Stimulated activated CD8-positive, alpha-beta memory T cell treated with anti-CD3 and anti-CD28 coated beads, Interleukin-12 subunit alpha, Interleukin-12 subunit beta, amount 100 ng/mL, for 1 hour (primary cell): ENCODE measurements at places on chromosomes 1 and 21.

DNA sequence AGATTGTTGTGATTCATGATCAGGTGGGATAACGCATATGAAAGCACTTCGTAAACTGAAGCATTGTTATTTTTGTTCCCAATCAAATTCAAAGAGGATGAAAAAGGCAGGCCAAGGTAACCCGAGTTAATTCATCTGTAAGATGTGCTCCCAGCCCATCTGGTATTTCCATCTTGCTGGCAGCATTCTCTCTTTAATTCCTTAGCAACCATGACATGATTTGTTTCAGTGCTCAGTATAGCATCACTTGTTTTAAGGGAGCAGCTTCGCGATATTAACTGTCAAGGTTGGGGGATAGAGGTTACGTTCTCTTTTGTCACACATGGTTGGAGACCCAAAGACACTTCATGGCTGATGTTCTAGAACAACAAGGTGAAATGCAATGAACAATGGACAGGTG, 6.4 kb downstream of the TSPAN2 start:
- no peak for DNase-seq

DNA sequence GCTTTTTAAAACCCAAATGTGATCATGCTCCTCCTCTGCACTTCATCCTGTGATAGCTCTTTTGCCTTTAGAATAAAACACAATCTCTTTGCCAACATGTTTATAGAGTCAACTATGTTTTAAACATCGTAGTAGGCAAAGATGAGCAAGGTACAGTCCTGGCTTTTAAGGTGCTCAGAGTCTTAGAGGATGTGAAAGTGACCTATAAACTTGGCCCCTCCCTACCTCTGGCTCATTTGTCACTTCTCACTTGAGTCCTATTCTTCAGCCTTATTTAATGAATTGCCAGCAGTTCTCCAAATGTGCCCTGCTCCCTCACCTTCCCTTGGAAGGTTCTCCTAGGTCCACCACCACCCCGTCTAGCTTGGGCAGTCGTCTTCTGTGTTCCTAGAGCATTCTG, 617.0 kb upstream of the NR5A2 start:
- DNase-seq = no peak

GRCh38 chr21:33101300-33101911, 31.5 kb downstream of the OLIG1 start:
- DNase-seq = no peak

DNA sequence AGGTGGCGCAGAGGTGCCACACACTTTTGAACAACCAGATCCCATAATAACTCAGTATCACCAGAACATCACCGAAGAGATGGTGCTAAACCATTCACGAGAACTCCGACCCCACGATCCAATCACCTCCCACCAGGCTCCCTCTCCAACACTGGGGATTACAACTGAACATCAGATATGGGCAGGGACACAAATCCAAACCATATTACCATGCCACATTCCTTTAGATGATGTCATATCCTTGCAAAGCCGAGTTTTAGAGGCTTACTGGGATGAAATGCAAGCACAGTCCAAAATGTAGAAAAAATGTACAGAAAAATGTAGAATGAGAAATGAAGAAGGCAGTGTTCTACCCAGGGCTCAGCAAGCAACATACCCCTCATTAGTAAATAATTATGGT, 64.7 kb downstream of the SGIP1 start:
- no peak for DNase-seq

DNA sequence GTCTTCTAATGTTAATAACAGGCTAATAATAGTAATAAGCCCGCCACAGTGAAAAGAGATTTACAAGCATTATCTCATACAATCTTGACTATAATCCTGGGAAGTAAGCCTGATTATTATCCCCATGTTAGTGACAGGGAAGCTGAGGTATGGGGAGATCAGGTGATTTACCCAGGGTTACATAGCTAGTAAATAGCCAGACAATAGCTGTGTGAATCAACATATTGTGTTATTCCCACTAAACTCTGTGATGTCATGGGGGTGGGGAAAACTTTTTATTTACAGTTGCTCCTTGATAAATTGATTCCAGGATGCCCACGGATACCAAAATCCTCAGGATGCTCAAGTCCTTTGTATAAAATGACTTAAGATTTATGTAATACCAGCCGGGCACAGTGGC, 181.9 kb downstream of the LMO4 start:
- no peak for DNase-seq

GRCh38 chr1:164910671-164911070, 351.7 kb downstream of the PBX1 start:
- no peak for DNase-seq

GRCh38 chr21:29304597-29304996, 5.9 kb downstream of the BACH1 start:
- no peak for DNase-seq

GRCh38 chr1:96703186-96703585, 18.4 kb upstream of the PTBP2 start:
- no peak for DNase-seq

DNA sequence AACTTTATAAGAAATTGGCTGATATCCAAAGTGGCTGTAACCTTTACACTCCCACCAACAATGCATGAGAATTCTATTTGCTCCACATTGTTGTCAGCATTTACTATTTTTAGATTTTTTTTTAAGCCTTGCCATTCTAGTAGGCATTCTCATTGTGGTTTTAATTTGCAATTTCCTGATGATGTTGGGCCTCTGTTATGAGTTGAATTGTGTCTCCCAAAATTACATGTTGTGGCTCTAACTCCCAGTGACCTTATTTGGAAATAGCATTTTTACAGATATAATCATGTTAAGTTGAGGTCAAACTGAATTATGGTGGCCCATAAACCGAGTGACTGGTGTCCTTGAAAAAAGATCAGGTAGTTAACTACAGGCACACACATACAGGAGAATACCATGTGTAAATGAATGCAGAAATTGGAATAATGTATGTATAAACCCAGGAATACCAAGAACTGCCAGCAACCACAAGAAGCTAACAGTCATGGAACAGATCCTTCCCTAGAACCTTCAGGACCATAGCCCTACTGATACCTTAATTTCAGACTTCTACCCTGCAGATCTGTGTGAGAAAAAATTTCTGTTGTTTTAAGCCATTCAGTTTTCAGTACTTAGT, 348.8 kb upstream of the DAB1 start:
- no peak for DNase-seq

DNA sequence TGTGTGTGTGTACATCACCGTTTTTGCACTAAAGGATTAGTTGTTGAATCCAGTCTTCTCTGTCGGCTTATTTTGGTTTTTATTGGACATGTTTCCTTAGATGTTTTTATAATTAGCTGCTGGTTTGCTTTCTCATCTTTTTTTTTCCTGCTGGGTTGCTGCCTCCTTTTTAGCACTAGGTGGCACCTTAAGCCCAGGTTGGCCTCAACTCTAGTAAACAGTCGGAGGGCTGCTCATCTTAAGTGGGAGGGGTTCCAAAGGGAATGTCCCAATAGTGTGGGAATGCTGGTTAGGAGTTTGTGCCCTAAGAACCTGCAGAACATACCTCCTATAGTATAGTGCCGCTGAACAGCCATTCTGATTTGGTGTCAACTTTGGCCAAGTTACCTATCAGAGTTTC, 570.1 kb upstream of the CXADR start:
- DNase-seq = no peak

GRCh38 chr1:13583595-13583965, at the start of gene PDPN:
TSS of gene PDPN (plus strand) at chr1:13583832. CDS start at chr1:13584034, 202 bp downstream.
- no peak for DNase-seq

- no peak for DNase-seq
Measured at GRCh38 chr1:44029260-44029910, 1.9 kb downstream of the SLC6A9 start.

- no peak for DNase-seq
Measured at GRCh38 chr21:16588433-16588860, 858.7 kb downstream of the USP25 start.

DNA sequence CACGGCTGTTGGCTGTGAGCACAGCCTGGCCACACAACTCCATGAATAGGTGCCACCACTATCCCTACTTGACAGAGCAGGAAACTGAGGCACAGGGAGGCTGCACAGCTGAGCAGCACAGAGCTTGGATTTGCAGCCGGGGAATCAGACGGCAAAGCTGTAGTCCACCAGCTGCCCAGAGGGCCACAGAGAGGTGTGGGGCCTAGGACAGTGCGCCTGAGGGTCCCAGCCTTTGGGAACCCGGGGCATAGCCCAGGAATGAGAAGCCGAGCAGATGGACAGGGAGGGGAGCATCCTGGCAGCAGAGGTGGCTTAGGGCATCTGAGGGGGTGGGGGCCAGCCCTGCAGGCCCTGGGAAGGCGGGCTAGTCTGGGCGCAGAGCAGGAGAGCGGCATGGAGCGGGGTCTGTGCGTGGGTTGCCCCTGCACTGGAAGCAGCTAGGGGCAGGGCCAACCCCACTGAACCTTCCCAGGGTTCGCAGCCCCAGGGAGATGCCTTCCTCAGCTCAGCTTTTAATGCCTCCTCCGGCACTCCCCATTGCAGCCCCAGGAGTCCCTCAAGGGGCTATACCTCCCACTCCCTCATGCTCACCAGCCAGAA, 46.2 kb upstream of the COL18A1 start:
- no peak for DNase-seq

- no peak for DNase-seq
Measured at GRCh38 chr1:180616439-180616838, 15.4 kb upstream of the XPR1 start.

DNA sequence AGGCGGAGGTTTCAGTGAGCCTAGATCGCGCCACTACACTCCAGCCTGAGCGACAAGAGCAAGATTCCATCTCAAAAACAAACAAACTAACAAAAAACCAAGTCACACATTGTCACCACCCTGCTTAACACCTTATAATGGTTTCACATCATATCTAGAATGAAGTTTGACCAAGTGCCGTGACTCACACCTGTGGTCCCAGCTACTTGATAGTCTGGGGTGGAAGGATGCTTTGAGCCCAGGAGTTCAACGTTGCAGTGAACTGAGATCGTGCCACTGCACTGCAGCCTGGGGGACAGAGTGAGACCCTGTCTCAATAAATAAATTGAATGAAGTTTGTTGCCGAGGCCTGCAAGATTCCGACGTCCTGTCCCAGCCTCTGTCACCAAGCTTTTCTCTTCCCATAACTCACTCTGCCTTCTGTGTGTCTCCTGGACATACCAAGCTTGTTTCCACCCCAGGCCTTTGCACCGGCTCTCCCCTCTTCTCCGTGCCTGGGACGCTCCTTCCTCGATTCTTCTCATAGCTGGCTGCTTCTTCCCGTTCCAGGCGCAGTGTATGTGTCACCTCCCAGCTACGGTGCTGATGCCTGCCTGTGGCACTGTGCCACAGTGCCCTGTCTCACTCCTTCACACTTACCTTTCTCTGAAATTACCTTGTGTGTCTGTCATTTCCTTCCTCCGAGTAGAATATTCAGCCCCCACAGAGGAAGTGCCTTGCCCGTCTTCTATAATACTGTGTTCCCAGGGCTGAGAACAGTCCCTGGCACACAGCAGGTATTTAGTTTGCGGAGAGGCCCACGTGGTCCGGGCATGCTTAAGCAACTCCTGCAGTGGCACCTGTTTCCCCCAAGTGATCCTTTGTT, 3.8 kb upstream of the SELENON start:
- no peak for DNase-seq

- no peak for DNase-seq
Measured at GRCh38 chr1:14404862-14405301, 193.6 kb upstream of the KAZN start.

DNA sequence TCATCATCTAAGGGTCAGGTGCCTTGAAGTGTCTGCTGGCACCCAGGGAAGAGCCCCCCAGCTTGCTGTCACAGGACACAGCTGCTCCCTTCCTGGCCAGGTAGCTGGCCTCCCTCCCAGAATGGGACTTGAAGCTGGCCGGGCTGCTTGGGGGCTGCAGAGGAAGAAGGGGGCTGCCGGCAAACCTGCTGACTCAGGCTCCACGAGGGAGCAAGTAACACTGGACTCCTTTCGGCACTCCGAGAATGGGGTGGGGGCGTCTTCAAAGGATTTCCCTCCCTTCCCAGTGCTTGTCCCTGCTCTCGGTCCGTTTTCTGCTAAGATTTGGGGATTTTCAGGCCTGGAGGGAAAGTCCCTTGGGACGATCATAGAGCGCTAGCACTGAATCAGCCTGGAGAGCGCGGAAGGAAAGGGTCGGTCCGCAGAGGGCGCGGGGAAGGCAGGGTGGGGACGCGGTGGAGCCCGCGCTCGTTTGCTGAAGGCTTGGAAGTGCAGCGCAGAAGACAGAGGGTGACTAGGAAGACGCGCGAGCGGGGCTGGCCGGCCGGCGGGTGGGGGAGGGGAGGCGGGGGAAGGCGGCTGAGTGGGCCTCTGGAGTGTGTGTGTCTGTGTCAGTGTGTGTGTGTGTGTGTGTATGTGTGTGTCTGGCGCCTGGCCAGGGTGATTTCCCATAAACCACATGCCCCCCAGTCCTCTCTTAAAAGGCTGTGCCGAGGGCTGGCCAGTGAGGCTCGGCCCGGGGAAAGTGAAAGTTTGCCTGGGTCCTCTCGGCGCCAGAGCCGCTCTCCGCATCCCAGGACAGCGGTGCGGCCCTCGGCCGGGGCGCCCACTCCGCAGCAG, at the start of gene CSF1:
TSS of gene CSF1 (plus strand) at position 727 of the 840 bp plus-strand sequence. CDS start 175 bp downstream, outside the sequence.
- peak; percentile 39 for DNase-seq

DNA sequence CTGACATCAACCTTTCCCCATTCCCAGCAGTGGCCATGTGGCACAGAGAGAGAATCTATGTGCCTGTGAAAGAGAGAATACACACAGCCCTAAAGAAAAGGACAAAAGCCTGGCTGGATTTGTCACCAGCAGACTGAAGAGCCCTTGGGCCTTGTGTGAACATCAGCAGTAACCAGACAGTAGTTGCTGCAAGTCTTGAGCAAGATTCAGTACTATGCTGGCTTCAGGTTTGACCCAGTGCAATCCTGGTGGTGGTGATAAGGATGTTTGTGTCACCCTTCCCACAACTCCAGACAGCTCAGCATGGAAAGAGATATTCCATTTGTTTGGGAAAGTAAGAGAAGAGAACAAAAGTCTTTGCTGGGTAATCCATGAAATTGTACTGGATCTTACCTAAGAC, 28.4 kb upstream of the GBP6 start:
- no peak for DNase-seq

DNA sequence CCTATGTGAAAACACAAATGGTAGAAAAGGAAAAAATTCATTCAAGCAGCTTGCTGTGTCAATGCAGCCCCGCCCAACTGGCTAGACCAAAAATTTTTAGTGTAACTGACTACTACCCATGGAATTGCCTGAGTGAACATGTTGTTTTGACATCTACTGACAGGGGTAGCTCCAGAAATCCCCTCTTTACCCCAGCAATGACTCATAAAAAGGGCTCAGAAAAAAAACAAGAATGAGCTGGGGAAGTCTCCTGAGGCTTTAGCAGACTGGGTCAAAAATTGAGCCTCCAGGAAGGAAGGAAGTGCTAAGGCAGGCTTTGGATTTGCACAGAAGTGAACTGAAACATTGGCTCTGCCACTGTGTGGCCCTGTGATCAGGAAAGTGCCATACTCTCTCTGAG, 24.4 kb upstream of the FGGY start:
- DNase-seq = no peak

DNA sequence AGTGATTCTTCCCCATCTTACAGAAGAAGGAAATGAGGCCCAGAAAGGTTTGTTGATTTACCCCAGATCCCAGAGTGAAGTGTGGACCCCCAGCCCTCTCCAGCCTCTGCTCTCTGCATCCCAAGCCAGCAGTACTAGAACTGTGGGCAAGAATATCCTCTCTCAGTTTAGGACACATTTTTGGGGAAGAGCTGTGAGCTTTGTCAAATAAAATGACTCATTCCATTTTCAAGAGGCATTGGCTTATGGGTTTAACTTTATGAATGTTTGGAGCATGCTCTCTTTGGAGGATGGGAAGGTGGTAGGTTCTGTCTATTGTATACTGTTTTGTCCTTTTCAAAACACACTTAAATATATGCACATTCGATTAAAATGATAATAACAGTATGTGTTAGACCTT, 70.6 kb upstream of the CNTN2 start:
- no peak for DNase-seq

- no peak for DNase-seq
Measured at GRCh38 chr1:157893686-157894085, 52.1 kb upstream of the CD5L start.

- no peak for DNase-seq
Measured at GRCh38 chr21:24840287-24840686, 767.0 kb downstream of the MRPL39 start.
